ENCODE measurements at places on chromosomes 3 and 15.

DNA sequence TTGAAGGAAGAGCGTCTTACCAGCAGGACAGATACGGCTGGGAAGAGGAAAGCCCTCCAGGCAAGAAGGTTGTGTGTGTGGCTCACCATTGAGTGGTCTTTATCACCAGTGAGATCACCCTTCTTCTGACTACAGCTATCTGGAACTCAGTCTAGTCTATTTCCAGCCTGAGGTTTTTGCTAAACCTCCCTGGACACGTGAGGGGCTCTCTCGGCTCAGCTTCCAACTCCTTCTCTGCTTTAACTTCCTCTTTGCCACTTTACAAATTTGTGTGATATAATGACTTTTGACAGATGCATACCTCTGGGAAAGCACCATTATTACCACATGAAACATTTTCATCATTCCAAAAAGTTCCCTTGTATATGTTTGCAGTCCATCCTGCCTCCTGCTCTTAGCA is 15.3 kb upstream of the ROPN1 start:
- DNase-seq = no peak

- no peak for DNase-seq
Measured at GRCh38 chr15:92706201-92706600, 50.6 kb upstream of the FAM174B start.

- no peak for DNase-seq
Measured at GRCh38 chr15:69748576-69749185, 296.1 kb downstream of the RPLP1 start.

GRCh38 chr15:35362195-35362829 is 183.7 kb downstream of the DPH6 start:
- DNase-seq = no peak

GRCh38 chr15:63630036-63630751 is 33.0 kb downstream of the FBXL22 start:
- no peak for DNase-seq

- DNase-seq = no peak
Measured at GRCh38 chr15:69359722-69360121, 54.4 kb upstream of the KIF23 start.

DNA sequence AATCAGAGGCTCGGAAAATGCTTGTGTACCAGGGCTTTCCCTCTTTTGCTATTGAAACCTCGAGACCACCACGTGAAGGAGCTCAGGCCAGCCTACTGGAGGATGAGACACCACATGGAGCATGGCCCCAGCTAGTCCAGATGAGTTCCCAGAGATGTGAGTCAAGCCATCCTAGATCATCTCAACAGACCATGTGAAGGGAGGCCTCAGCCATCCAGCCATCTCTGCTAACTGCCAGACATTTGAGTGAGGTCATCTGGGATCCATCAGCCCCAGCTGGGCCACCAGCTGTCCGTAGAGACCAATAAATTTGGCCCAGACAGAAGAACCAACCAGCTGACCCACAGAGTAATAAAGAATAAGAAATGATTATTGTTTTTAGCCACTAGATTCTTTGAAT is 62.8 kb upstream of the PROK2 start:
- DNase-seq = no peak

DNA sequence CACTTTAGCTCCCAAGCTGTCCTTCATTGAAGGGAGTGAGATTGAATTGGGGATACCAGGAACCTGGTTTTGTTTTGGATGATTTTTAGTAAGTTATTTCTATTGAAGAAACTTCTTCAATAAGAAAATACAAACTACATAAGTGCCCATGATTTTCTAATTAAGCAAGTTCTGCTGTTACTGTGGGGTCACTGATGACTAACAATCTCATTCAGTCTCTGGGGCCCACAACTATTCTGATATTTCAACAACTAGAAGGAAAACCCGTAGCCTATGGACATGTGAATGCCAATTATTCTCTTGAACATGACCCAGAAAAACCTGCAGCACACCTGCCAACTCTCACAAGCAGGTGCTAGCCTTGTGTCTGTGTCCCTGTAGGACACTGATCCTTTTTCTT is 184.6 kb downstream of the DCLK3 start:
- no peak for DNase-seq

DNA sequence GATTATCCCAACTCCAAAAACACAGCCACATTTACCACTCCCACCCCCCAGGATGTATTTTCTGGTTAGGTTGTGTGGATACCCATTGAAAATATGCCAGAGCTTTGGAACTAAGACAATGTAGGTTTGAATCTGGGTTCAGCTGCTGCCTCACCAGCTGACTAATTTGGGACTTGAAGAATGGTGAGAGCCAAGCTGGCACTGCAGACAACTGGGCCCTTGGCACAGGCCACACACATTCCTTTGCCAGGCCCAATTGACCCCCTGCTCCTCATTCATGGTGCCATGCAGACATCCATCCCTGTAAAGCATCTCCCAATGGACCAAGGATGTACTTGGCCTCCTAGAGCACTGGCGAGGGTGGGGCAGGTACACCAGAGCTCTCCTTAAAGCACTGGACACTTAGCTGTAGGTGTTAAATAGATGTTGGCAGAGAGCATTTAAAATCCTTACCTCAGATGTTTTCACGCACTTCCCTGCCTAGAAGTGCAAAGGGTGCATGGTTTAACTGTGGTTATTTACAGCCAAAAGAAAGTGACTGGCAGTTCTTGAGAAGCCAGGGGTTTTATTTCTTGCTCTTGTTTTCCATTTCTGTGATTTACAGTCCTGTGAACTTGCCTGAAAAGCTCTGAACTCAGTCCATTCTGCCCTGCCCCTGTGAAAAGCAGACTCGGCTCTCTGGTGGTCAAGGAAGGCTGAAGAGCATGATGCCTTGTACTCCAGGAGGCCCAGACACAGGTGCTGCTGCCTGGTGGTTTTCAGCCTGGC is 138.5 kb downstream of the CLSTN2 start:
- no peak for DNase-seq

- DNase-seq = no peak
Measured at GRCh38 chr3:72295962-72296450, 511.1 kb upstream of the PROK2 start.

DNA sequence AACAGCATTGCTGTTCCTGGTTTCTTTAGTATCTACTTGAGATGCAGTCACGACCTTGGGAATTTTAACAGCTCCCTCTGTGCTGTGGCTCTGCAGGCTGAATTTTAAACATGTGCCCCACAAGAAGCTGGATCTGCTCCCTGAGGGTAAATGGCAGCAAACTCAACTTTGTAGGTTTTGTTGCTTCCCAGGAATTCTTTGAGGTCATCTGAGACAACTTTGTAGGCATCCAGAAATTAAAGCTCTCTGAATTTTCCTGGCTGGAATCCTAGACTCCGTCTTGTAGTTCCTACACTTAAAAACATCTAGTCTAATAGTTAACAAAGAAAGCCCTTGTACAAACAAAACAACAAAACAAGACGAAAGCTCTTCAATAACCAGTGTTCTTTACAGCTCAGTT is 366.3 kb downstream of the FEZF2 start:
- no peak for DNase-seq

GRCh38 chr3:24197809-24198208 is 252.7 kb downstream of the NR1D2 start:
- no peak for DNase-seq

- no peak for DNase-seq
Measured at GRCh38 chr3:175207361-175207760, 348.2 kb downstream of the NAALADL2 start.

DNA sequence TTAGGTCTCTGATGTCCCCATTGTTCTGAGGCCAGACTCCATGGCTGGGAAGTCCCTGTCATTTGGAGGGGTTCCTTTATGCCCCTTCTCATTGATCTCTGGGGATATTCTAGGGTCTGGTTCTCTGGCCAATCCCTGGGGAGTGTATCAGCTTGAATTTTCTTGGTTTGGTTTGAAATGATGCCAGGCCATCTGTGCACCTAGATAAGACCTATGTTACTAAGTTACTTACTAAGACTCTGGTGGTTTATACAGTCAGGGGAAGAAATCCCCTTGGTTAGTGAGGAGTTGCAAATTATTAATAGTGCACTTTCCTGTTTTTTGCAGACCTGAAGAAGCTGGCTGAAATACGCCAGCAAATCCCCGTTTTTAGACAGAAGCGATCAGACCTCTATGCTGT is 20.3 kb downstream of the NIT2 start:
- no peak for DNase-seq

GRCh38 chr3:58630076-58630709 is 36.4 kb downstream of the FAM3D start:
- DNase-seq = peak; percentile 31

GRCh38 chr15:25724899-25725298 is 138.2 kb downstream of the ATP10A start:
- DNase-seq = no peak

DNA sequence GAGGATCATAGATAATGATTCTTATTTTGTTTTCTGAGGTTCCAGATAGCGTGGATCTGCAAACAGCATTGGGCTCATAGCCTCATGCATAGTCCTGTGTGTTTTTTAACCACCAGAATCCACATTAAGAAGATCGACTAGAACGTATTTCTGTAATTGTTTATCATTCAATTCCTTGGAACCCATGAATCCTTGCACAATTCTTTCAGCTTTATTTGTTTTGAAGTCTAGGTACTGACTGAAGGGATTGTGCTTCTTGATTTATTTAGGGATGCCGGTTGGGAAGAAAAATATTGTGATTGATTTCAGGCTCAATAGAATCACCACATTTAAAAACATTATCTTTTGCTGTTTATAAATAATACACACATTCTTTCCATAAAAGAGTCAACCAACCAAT is 314.6 kb upstream of the ZNF717 start:
- no peak for DNase-seq

GRCh38 chr3:157119369-157119951 is 40.5 kb downstream of the CCNL1 start:
- DNase-seq = no peak

DNA sequence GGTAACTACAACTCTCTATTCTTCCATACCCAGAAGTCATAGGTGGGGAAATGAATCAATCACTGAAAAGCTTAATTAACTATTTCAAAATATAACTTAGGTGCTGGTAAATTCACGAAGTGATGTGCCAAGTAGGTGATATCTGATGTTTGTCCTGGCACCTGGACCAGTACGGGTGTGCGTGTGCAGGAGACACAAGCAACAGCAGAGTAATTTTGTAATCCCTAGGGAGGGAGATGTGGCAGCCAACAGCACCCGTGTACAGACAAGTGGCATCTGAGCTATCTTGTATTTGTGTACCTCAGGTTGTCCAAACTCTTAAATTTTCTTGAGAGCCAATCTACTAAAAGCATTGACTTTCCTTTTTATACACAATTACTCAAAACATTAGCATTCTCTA is 22.8 kb downstream of the USF3 start:
- no peak for DNase-seq

GRCh38 chr3:27644941-27645340 is 77.2 kb downstream of the EOMES start:
- no peak for DNase-seq

DNA sequence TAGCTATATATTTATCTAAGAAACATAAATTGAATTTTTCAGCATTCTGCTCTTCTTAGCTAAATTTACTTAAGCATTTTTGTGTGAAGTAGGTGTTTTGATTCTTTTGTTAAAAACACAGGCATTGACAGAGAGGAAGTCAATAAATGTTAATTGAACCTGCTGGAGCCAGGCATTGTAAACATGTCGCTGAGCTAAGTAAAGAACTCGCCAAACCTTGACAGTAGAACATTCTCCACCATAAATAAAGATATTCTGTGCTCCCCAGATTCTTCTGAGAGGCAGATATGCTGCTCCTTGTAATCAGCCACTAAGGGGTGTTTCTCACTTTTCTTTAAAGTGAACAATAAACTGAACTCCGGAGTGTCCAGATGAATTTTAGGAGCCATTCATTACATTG is 38.4 kb downstream of the SYNM start:
- DNase-seq = no peak

DNA sequence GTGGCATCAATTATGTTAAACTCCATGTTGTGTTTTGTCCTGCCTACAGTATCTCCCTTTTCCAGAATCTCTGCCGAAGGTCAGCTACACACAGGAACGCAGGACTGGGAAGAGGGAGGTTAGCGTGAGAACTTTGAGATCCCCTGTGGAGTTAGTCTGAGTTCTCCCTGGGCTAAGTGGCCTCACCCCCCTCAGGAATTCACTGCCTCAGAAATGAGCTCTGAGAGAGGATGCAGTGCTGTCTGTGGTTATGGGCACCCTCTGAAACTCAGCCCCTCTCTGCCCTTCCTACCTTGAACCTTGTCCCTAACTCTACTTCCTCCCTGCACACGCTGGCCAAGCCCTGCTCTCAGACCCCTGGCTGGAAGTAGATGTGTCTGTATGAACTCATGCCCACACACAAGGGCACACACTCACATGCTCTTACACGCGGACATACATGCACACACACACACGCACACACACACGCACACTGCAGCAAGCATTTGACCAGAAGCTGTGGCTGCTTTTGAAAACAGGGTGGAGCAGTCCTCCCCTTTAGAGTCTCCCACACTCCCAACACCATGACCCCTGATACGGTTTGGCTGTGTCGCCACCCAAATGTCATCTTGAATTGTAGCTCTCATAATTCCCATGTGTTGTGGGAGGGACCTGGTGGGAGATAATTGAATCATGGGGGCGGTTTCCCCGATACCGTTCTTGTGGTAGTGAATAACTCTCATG is 5.3 kb upstream of the VIPR1 start:
- DNase-seq = no peak

GRCh38 chr3:188158731-188159310 is 4.9 kb downstream of the LPP start:
- no peak for DNase-seq

DNA sequence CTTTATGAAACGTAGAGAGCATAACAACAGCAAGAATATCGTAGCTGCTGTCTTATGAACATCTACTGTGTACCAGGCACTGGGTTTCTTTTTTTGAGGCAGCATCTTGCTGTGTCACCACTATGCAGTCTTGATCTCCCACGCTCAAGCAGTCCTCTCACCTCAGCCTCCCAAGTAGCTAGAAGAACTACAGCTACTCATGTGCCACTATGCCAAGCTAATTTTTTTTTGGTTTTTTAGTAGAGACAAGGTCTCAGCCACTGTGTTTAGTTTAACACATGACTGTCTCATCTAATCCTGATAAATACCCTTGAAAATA is 129.9 kb downstream of the VGLL4 start:
- DNase-seq = no peak

- DNase-seq = no peak
Measured at GRCh38 chr3:98536456-98537017, 4.8 kb downstream of the GPR15 start.

- DNase-seq = no peak
Measured at GRCh38 chr15:42012241-42012640, 8.6 kb downstream of the PLA2G4E start.

GRCh38 chr3:127835993-127836882 is 13.9 kb upstream of the MGLL start:
- DNase-seq = no peak

GRCh38 chr3:27125821-27126501 is 243.2 kb downstream of the NEK10 start:
- no peak for DNase-seq

DNA sequence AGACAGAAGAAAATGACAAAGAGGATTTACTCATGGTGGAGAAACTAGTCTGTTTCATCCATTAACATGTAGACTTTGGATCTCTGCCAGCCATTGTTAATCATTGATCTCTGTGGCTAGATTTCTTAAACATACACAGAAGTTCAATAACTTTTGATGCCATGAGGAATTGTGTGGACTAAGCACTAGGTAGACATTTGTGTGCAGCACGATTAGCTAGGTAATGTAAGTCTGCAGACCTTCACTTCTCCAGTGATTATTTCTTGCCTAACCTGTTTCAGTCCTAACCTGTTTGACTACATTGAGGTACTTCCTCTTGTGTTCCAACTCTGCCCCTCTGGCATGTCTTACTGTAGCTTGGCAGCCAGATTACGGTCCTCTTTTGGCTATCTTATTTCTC is 928.5 kb upstream of the ROBO1 start:
- DNase-seq = no peak
